ENCODE measurements at places on chromosomes 12 and 14.

GRCh38 chr14:58243790-58244555 lies 670 bp upstream of the PSMA3 start:
- no peak for DNase-seq

GRCh38 chr12:5965950-5966383 lies 20.9 kb upstream of the ANO2 start:
- DNase-seq = peak; percentile 27

DNA sequence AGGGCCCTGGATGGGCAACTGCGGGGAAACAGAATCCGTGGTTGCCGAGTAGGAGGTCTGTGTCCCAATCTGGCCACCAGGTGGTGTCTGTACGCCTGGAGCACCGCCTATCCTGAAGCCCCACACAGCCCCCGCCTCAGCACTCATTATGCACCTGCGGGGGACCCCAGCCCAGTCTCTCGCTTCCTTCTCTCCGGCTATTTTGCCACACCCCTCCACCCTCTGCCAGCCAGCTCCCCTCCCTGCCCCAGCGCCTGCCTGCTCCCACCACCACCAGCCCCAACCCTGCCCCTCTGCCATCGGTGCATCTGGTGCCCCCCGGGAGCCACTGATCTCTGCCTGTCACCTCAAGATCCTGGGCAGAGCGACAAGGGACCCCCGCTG lies 2.2 kb upstream of the NXPH4 start:
- DNase-seq = peak; percentile 68

DNA sequence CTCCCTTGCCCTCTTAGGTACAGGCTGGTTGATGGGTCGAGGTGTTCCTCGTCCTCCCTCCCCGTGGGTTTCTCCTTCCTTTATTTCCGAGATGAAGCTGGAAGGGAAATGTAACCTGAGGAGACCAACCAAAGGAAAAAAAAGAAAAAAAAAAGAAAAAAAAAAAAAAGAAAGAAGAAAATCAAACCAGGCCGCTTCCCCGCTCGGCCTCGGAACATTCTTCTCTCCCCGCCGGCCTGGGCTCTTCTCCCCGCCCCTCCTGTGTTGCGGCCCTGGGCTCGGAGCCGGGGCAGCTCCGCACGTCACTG lies 1.6 kb upstream of the NFATC4 start:
- no peak for DNase-seq

GRCh38 chr14:65180725-65181025 lies 78.4 kb upstream of the MAX start:
- no peak for DNase-seq

- DNase-seq = no peak
These were observed 90.4 kb upstream of the MAX start for GRCh38 chr14:65192686-65193085.

DNA sequence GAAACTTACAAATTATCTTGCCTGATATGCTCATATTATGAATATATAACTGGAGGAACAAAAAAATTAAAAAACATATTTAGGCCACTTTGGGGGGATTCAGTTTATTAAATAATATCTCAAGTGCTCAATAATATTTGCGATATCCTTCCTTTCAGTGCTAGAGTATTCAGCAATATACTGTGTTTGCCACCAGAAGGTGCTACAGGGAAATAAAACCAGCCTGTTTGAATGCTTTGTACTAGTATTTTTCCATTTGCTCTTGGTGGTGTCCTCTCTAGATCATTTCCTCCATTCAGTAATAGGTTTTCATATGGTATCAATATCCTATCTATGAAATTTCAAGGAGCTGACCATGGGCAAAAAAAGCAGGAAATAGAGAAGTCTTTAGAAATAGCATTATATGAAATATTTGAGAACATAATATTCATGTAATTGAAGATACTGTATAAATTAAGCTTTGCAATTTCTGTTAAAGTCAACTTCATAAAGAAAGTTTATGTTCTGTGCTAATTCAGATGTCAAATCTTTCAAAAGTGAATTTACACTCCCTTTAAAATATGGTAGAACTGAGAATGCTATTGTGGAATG lies 106.2 kb upstream of the NAV3 start:
- DNase-seq = no peak

- no peak for DNase-seq
These were observed 60.4 kb downstream of the TTC9 start for GRCh38 chr14:70702161-70702560.

DNA sequence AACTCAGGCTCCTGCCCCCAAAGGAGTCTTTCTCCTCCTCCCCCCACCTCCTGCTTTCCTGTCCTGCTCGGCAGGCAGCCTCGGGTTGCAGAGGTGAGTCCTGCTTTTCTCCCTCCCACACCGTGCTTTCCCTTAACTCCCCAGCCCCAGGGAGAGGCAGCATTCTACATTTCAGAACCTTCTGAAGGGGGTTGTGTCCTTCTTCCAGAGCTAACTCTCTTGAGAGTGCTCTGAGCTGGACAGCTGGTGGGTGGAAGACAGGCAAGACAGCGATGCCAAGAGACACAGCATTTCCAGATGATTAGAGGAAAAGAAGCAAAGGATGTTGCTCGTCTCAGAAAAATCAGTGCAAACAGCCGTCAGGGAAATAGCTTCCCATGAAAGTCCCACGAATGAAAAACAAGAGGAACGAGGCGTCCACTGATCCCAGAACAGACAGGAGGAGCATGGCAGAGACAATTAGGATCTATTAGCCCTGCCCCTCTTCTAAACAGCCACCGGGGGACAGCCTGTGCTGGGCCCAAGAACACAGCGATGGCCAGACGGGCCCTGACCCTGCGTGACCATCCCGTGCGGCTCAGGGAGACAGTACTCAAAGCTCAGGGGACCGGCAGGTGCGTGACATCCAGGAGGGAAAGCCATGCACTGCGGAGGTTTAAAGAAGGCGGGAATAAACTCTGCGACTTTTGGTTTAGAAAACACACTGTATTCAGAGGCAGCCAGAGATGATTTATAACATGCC lies 216.5 kb upstream of the RTL1 start:
- no peak for DNase-seq

- DNase-seq = no peak
These were observed 2.4 kb downstream of the PFKM start for GRCh38 chr12:48121522-48121921.

DNA sequence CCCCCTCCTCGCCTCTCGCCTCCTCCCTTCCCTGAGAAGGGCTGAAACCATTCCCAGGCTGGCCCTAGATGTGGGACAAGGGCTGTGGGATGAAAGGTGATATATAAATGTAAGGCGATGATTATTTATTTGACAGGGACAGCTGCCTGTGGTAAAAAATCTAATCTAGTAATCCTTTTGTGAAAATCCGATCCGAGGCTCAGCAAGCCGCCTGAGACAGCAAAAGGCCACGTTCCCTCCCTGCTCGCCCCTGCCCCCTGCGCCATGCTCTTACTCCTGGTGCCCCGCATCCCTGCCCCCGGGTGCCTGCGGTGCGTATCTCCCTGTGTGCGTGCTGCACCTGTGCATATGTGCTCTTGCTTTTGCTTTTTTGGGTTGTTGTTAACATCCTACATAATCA lies 65.2 kb downstream of the TSPAN9 start:
- no peak for DNase-seq

- no peak for DNase-seq
These were observed 39.1 kb downstream of the FNTB start for GRCh38 chr14:65025818-65026217.

- no peak for DNase-seq
These were observed 4.9 kb downstream of the SLC48A1 start for GRCh38 chr12:47777741-47778558.

- no peak for DNase-seq
These were observed 45.8 kb upstream of the MYL2 start for GRCh38 chr12:110966081-110966760.

DNA sequence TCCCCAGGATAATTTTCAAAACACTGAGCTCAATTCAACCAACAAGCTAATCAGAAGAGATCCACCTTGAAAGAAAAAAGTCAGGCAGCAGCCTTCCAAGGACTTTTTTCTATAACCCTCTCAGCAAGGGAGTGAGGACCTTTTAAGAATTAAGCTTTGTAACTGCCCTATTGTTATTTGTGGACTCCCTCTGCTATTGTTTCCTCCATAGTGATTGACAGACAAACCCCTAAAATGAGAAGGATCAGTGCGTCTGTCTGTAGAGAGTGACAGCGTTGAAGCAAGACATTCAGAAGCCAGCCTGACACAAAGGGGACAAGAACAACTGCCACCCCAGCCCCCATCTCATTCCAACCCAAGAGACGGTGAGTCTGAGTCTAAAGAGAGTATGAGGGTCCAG lies 30.3 kb upstream of the BTG1 start:
- DNase-seq = no peak

GRCh38 chr14:73026243-73026844 lies 562 bp downstream of the ZFYVE1 start:
- DNase-seq = no peak

GRCh38 chr14:58805057-58805456 lies 167.3 kb downstream of the DACT1 start:
- DNase-seq = no peak

DNA sequence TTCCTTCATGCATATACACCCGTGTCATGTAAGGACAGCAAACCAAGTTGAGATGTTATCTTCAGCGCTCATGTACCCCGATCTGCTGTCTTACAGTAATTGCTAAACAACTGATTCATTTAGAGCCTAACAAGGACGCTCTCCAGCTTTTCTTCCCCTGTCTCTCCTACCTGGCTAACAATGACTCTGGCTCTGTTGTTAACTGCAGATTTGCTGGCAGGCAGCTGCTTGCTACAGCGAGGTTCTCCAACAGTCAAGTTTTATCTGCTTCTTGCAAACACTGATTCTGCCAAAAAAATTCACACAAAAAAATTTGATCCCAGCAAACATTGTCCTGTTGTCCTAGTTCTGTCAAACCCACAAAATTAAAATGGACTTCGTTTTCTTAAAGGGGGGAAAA lies 101.6 kb downstream of the OTX2 start:
- DNase-seq = no peak

GRCh38 chr12:115306380-115306779 lies 622.4 kb upstream of the TBX3 start:
- no peak for DNase-seq

GRCh38 chr12:118493962-118494361 lies 117.6 kb downstream of the SUDS3 start:
- DNase-seq = no peak

- no peak for DNase-seq
These were observed 41.6 kb downstream of the DAD1 start for GRCh38 chr14:22547313-22547947.

- DNase-seq = no peak
These were observed 2.5 kb downstream of the COL2A1 start for GRCh38 chr12:48001505-48002413.

DNA sequence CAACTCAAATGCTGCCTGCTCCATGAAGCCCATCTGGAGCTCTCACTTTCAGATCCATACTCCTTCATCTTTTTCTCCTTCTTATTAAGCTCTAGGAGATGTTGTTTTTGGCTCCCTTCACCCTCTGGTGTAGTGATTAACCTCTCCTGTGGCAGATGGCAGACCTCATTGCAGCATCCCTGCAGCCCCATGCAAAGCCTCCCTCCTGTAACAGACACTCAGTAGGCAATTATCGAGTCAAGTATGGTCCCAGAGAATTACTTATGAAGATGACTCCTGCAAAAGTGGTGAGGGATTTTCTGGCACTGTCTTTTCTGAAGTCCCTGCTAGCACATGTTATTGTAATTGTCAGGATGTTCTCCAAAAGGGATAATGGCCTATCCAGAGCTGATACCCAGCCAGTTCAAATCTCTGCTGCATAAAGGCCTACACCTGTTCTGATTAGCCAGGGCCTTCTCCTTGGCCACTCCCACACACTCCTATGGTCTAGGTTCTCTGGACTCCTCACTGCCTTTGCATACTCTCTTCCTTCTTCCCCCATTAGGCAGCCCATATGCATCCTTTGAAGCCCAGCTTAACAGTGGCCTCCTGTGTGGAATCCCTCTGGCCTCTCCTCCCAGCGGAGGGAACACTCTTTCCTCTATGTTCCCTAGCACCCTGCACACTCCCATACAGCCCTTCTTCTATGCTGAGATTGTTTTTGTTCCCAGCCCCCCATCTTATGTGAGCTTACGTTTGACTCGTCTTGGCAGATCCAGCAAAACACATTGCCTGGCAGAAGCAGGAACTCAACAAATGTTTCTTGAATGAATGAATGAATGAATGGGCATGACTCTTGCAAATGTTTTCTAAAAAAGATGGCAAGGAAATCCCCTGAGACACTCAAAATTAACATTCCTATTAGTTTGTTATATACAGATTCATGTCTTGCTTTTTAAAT lies 43.9 kb upstream of the MDM1 start:
- DNase-seq = no peak

DNA sequence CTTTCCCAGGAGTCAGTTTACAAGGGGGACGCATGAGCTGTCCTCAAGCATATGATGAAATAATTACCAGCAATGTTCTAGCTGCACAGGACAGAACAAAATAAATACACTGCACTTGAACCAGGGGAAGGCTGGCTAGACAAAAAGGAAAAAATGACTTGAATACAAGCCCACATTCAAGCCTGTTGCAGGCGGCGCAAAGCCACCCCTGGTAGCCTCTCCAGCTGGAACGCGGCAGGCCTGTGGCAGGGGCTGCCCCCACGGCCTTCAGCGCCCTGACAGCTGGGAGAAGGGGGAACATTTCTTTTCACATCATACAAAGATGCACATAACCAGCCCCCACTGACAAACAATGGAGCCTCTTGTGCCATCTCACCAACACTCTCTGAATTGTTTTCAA lies 57.1 kb downstream of the TRAFD1 start:
- DNase-seq = no peak

Data from stimulated activated CD4-positive, alpha-beta T cell treated with anti-CD3 and anti-CD28 coated beads, Interleukin-4, amount 100 ng/mL, for 4 hours (primary cell).